ENCODE measurements at places on chromosomes 4 and X. TPM values are rescaled to one million over a fixed set of nuclear protein-coding genes. Genes with fewer than 3 reads are reported as not detected.

Gene KDR
- not detected for total RNA-seq

DNA sequence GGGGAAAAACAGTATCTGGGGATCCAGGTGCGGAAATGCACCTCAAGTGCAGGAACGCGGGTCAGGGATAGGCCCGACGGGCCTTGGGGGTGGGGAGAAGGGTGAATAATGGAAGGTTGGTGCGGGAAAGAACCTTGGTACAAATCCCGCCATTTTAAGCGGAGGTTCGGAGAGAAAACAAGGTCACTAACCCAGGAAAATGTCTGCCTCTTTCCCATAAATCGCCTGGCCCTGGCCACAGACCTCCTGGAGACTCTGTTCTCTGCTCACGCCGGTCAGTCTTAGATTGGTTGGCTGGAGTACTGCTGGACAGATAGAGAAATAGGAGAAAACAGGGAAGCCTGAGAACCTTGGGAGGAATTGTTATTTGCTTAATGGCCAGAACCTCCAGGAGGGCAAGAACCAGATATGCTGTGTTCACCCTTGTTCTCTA lies 897 bp upstream of the FBXL5 start:
- peaks cover 5% of the 10 kb centered on the region for H3K36me3 ChIP-seq
- H3K4me3 ChIP-seq = peak overlapping the region; percentile 99
- H3K27ac ChIP-seq = peak overlapping the region; percentile 96
- H3K27me3 ChIP-seq = no peaks in the 10 kb centered on the region
- H3K4me1 ChIP-seq = peaks cover 28% of the 10 kb centered on the region

DNA sequence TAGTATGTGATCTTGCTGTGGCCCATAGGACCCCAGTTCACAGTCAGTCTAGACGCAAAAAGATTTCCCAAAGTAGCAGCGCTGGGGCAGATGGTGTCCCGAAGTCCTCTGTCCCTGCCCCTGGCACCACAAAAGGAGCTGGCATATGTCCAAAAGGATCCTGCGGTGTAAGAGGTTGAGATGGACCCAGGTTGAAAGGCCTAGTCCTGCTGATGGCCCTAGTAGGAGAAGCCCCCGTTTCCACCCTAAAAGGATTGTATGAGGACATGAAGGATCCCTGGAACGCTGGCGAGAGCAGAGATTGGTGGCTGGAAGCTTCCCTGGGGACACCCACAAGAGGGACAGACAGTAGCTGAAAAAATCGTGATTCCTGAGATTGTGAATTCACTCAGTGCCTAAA lies 58.0 kb upstream of the DCAF8L1 start:
- H3K4me3 ChIP-seq = no peak overlapping the region
- no peak for ATAC-seq
- no peaks in the 10 kb centered on the region for H3K36me3 ChIP-seq
- H3K4me1 ChIP-seq = no peaks in the 10 kb centered on the region

- H3K4me3 ChIP-seq = peak overlapping the region; percentile 80
- ATAC-seq = peak; percentile 7
- H3K36me3 ChIP-seq = no peaks in the 10 kb centered on the region
- H3K4me1 ChIP-seq = no peaks in the 10 kb centered on the region
- H3K27me3 ChIP-seq = no peaks in the 10 kb centered on the region
- peak overlapping the region; percentile 75 for H3K27ac ChIP-seq
These were observed 578 bp downstream of the APOOL start for GRCh38 chrX:85004255-85004654.

- peak overlapping the region; percentile 95 for H3K27ac ChIP-seq
- peaks cover 6% of the 10 kb centered on the region for H3K36me3 ChIP-seq
- H3K4me1 ChIP-seq = peaks cover 64% of the 10 kb centered on the region
- no peak for ATAC-seq
These were observed 341.7 kb upstream of the GATB start for GRCh38 chr4:152102436-152103000.

- no peak for ATAC-seq
- H3K27me3 ChIP-seq = no peaks in the 10 kb centered on the region
- H3K27ac ChIP-seq = no peak within 1 kb of the TSS
- no peaks in the 10 kb centered on the region for H3K36me3 ChIP-seq
- H3K4me1 ChIP-seq = no peaks in the 10 kb centered on the region
These were observed at the start of gene PABPC5 for GRCh38 chrX:91434351-91435168. Gene PABPC5, plus strand, starts transcription at chrX:91434839. Its CDS starts 739 bp downstream, at chrX:91435578.

Gene PRDM5
- total RNA-seq = 0.52 TPM

Measured in activated T-helper 17 cell treated with anti-CD3 and anti-CD28 coated beads, Interleukin-2, amount 50 U/mL, for 72 hours (primary cell).